Fibroblast of lung (primary cell): ENCODE measurements at places on chromosomes 4 and X.

- no peak overlapping the region for H3K4me3 ChIP-seq
- no peak for DNase-seq
- H3K36me3 ChIP-seq: no peaks in the 10 kb centered on the region
- no peak overlapping the region for H3K27ac ChIP-seq
- H3K27me3 ChIP-seq: no peaks in the 10 kb centered on the region
These were observed 10.9 kb upstream of the BBS7 start for GRCh38 chr4:121881158-121881557.

GRCh38 chr4:65983061-65983460 is 312.8 kb upstream of the EPHA5 start:
- H3K36me3 ChIP-seq: no peaks in the 10 kb centered on the region
- no peaks in the 10 kb centered on the region for H3K4me1 ChIP-seq
- no peaks in the 10 kb centered on the region for H3K27me3 ChIP-seq
- H3K4me3 ChIP-seq: no peak overlapping the region
- DNase-seq: no peak

DNA sequence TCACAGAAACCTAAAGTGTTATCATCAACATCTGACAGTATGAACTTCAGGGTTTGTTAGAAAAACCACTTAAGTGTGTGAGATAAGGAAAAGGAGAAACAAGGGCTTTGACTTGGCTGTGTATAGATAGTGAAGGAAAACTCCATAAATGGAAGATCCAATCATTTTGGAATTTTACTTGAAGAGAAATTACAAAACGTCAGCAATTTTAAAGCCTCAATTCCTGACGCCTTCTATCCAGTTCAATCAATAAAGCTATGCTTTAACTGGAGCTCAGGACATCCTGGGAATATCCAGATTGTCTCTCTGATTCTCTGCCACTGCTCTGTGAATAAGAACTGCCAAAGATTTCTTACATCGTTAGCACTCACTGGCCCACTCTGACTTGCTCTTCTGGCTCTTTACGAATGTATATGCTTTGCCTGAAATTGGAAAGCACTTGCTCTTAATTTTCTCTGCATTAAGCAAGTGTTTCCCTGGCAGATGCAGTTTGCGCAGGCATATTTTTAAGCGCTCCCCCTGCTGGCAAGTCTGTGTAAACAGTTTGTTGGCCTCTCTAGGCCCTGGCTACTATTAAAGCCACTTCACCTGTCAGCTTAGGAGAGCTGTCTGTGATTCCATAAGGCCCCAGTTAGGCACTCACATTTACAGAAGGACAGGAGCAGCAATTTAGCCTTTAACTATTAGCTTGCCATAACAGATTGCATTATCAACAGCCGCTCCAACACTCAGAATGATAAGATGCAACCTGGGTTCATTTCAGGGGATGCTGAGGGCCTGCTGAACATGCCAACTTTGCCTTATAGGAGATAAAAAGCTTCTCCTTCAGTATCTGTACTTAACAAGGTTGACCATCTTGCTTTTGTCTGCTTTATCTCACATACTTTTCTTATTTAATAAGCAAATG is 251.4 kb upstream of the DDX53 start:
- H3K27me3 ChIP-seq: no peaks in the 10 kb centered on the region
- H3K4me1 ChIP-seq: no peaks in the 10 kb centered on the region
- no peaks in the 10 kb centered on the region for H3K36me3 ChIP-seq
- no peak overlapping the region for H3K27ac ChIP-seq
- H3K4me3 ChIP-seq: no peak overlapping the region

DNA sequence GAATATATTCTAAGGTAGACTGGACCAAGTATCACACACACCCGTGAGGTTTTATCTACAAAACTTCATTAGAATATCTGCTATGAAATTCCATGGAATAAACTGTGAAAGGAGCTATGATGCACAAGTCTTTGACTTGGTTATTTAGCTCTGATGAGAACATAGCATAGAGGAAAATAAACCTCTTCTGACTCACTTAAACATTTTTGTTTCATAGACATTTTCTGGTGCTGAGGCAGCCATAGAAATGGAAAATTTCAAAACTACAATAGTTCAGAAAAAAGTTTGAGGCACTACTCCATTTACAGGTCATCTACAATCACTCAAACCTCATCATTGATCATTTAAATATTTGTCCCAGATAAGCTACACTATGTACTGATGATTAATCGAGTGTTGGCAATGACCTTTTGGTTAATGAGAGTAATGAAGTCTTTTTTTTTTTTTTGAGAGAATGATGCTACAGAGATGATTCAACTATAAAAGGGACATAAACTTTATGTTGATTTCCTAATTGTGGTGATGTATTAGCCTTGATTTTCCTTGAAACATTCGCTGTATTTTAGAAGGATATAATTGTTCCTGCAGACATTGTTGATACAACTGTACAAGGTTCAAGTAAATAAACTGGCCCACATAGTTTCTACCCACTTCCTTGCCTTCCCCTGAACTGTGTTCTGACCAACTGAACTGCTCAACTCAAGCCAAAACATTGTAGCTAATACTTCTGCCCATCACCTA is 77.5 kb downstream of the AREG start:
- H3K27me3 ChIP-seq: no peaks in the 10 kb centered on the region
- H3K4me3 ChIP-seq: no peak overlapping the region

DNA sequence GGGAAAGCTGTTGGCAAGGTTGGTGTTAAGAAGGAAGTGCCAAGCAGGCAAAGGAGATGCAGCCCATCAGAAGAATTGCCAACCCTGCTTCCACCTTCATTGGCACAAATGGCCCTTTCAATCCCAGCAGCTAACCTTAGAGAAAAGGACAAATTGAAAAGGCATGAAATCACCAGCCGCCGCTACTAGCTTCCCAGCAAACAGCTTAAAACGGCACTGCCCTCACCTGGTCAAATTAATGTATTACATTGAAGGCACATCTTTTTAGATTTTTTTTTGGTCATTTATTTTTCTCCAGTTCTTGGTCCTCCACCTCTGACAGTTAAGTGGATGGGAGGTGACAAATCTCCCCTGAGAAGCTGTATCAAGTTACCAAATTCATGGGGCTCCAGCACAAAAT is 51.0 kb upstream of the NHSL2 start:
- peaks cover 2% of the 10 kb centered on the region for H3K27me3 ChIP-seq
- no peaks in the 10 kb centered on the region for H3K36me3 ChIP-seq
- H3K4me1 ChIP-seq: no peaks in the 10 kb centered on the region

DNA sequence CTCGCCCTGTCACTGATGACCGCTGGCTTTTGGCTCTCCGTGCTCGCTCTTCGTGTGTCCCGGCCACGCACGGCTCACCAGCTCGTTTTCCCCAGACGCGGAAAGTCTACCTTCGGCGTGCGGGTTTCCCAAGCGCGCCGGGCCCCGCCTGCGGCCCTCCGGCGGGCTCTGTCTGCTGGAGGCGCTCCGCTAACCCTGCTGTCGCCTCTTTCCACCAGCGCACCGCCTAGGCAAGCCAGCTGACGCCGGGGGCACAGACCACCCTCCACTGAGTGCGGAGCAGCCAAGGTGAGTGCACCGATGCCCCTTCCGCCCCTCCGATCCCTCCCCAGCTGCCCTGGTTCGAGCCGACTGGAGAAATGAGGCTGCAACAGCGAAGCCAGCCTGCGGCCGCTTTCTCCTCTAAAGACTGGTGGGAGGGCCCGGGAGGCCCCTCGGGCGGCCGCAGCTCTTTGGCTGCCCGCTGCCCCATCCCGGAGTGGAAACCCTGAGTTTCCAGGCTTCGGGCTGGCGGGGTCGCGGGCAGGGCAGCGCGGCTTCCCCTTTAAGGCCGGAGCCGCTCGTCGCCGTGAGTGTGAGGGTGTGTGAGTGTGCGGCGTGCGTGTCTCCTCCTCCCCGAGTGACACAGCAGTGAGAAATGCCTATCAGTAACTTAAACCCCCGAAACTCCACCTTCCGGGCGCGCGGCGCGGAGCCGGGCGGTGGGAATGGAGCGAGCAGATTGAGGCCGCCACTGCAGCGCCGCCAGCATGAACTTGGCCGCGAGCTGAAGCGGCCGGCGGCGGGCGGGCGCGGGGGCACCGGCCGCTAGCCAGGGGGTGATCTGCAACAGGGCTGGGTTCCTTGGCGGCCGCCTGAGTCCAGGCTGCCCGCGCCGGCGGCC is at the start of gene MAMLD1:
MAMLD1 (plus strand) TSS at position 719 of the 883 bp plus-strand sequence. CDS start 82,200 bp downstream, outside the sequence.
- no peaks in the 10 kb centered on the region for H3K36me3 ChIP-seq
- no peaks in the 10 kb centered on the region for H3K27me3 ChIP-seq
- H3K4me1 ChIP-seq: peaks cover 2% of the 10 kb centered on the region
- peak within 1 kb of the TSS; percentile 67 for H3K4me3 ChIP-seq
